AG09309 (cell line): ENCODE measurements at places on chromosomes 5 and 9.

DNA sequence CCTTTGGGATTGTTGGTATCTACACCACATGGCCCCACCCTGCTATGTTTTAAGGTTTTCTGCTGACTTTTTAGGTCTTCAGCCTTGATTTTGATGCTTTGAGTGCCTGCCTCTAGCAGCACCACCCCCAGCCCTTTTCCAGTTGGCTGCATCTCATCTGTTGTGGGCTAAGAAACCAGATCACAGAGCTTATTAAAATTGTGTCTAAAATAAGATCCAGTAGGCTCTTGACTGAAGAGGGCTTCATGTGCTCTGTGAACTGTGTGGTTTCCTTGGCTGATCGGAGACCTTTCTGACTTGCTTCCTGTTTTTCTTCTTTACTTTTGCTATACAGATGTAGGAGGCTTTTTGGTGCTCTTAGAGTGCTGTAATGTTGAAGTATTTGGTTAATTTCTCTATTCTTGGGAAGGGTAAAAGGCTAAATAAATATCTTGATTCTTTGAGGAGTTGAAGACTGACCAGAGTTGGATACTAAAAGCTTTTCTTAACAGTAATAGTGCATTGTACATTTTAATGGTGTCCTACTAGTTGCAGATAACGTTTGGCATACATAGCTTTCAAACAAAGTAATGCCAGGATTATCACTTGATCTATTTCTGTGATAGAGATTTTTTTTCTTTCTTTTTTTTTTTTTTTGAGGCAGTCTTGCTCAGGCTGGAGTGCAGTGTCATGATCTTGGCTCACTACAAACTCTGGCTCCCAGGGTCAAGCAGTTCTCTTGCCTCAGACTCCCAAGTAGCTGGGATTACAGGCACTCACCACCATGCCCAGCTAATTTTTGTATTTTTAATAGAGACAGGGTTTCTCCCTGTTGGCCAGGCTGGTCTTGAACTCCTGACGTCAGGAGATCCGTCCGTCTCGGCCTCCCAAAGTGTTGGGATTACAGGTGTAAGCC, 4.5 kb downstream of the UBE2D2 start:
- no peak for DNase-seq

GRCh38 chr9:7405924-7406604, 393.5 kb downstream of the DMAC1 start:
- DNase-seq, result no peak

DNA sequence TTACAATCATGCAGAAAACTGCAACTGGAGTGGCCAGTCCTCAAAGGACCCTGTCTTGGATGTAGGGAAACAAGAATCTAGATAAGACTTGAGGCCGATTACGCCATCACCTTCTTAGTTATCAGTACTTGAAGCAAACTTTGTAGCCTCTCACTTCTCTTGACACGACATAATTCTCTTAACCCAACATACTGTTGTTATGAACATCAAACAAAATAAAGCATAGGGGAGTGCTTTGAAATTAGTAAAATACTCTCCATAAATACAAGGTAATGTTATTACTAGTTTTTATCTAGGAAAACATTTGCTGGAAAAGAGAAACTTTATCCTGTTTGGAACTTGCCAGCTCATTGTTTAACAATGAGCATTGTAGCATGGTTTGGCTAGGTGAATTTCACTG, 574.9 kb upstream of the DMAC1 start:
- no peak for DNase-seq

GRCh38 chr9:107809871-107810460, 320.4 kb upstream of the KLF4 start:
- no peak for DNase-seq
